ENCODE measurements at places on chromosomes 1 and 21. TPM values are rescaled to one million over a fixed set of nuclear protein-coding genes. Genes with fewer than 3 reads are reported as not detected.

The CMPK1 gene
- 136 TPM for total RNA-seq

The WNT9A gene
- 2.8 TPM for total RNA-seq

The LRRN2 gene
- 20.5 TPM for total RNA-seq

The REN gene
- not detected for total RNA-seq

The NUF2 gene
- total RNA-seq: 6.9 TPM

The RBM11 gene
- total RNA-seq: 14.3 TPM

The PPT1 gene
- 65.5 TPM for total RNA-seq

The CYP4A11 gene
- 0.23 TPM for total RNA-seq

The PAQR6 gene
- total RNA-seq: 25.6 TPM
